ENCODE measurements at places on chromosomes 5 and 9. TPM values are rescaled to one million over a fixed set of nuclear protein-coding genes. Genes with fewer than 3 reads are reported as not detected.

GRCh38 chr5:36877667-36878391 is 1.3 kb downstream of the NIPBL start:
- no peak for DNase-seq
- H3K27me3 ChIP-seq, result no peaks in the 10 kb centered on the region
- H3K4me1 ChIP-seq, result peaks cover 56% of the 10 kb centered on the region
- H3K36me3 ChIP-seq, result no peaks in the 10 kb centered on the region
- peak overlapping the region; percentile 81 for H3K4me3 ChIP-seq

Gene TLX3
- not detected for total RNA-seq

Gene SPATA31A6
- total RNA-seq, result not detected

Gene CAMK4
- total RNA-seq, result 2.7 TPM

Gene DMRT2
- 0.86 TPM for total RNA-seq

Data from lower lobe of right lung (tissue), 2 donors.